ENCODE measurements at places on chromosomes 2 and 18.

- H3K4me1 ChIP-seq: peaks cover 2% of the 10 kb centered on the region
- peak; percentile 54 for DNase-seq
- no peak overlapping the region for H3K27ac ChIP-seq
Observed at GRCh38 chr2:9473985-9474360, 378 bp upstream of the IAH1 start.

GRCh38 chr2:176149481-176149938, 1.8 kb upstream of the HOXD4 start:
- DNase-seq: no peak
- H3K4me1 ChIP-seq: no peaks in the 10 kb centered on the region
- no peak overlapping the region for H3K27ac ChIP-seq
- no peaks in the 10 kb centered on the region for H3K36me3 ChIP-seq
- peaks cover 43% of the 10 kb centered on the region for H3K27me3 ChIP-seq

- H3K27me3 ChIP-seq: no peaks in the 10 kb centered on the region
- peaks cover 14% of the 10 kb centered on the region for H3K36me3 ChIP-seq
- DNase-seq: no peak
- no peak overlapping the region for H3K27ac ChIP-seq
- no peaks in the 10 kb centered on the region for H3K4me1 ChIP-seq
Observed at GRCh38 chr18:45505497-45506206, 109.6 kb upstream of the SLC14A2 start.

DNA sequence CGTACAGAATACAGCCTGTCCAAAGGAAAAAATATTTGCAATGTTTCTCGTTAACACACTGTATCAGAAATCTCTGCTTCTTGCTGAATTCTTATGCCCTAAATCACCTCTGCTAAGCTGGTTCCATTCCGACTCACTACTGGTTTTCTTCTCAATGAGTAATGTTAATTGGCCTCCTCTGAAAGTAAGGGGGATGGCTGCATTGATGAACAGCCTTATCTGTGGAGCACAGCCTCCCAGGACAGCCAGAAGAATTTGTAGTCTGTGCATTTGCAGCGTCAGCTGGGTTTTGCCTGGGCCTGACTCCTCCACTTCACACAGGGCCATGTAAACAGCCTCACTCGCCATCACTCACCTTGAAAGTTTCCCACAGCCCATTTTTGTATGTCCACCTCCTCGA, 127.7 kb downstream of the RNF152 start:
- no peak overlapping the region for H3K4me3 ChIP-seq
- DNase-seq: no peak
- no peak overlapping the region for H3K27ac ChIP-seq
- no peaks in the 10 kb centered on the region for H3K36me3 ChIP-seq
- H3K27me3 ChIP-seq: no peaks in the 10 kb centered on the region

DNA sequence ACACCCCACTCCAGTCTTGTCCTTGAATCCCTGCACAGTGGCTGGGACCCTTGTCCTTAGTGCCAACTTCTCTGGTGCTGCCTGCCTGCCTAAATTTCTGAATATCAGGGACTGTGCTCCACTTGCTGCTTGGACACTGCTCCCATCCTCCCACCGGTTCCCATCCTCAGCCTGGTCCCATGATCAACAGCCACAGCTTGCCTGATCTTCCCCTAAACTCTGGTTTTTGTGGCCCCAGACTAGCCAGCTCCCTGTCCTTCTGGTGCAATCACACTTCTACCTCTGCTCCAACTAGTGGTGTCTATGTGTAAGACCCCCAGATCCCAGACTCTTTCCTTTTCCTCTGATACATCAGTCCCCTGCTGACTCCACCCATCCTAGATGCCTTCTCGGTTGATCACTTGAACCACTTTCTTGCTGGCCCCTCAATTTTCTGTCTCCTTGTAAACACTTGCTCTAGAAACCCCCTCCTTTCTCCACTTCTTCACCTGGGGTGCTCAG, 37.2 kb upstream of the POLE4 start:
- DNase-seq: no peak
- peaks cover 5% of the 10 kb centered on the region for H3K36me3 ChIP-seq
- peak overlapping the region; percentile 7 for H3K4me3 ChIP-seq
- no peak overlapping the region for H3K27ac ChIP-seq

DNA sequence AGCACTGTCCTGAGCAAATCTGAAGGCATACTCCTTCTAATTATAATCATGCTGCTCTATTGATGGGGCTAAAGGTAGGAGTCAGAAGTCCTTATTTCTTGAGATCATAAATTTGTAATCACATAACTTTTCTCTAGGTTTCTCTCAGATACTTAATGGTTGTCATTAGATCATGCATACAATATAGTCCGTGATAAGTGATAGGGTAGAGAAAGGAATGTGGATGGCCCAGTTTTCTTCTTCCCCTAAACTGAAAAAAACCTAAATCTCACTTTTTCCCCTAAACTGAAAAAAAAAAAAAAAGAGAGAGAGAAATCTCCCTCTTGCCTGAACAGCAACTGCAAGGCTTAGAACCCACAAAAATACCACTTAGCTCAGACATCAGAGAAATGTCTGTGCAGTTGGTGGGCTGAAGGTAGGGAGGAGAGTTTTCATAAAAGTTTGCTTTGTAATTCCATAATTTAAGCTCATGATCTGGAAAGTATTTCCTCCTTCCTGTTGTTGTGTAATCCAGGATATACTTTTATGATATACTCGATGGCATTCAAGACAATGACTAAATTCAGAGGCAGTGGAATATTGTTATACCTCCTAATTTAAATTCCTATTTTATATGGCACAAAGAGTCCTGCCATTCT, 79.3 kb upstream of the ITPRID2 start:
- H3K4me1 ChIP-seq: no peaks in the 10 kb centered on the region
- no peaks in the 10 kb centered on the region for H3K36me3 ChIP-seq
- no peak for DNase-seq
- no peak overlapping the region for H3K27ac ChIP-seq

- no peaks in the 10 kb centered on the region for H3K27me3 ChIP-seq
- H3K4me3 ChIP-seq: no peak overlapping the region
- no peak for DNase-seq
- H3K36me3 ChIP-seq: no peaks in the 10 kb centered on the region
Observed at GRCh38 chr2:39470580-39470979, 33.5 kb upstream of the MAP4K3 start.

- H3K27me3 ChIP-seq: no peaks in the 10 kb centered on the region
- no peak overlapping the region for H3K4me3 ChIP-seq
- no peak for DNase-seq
- H3K27ac ChIP-seq: no peak overlapping the region
- H3K36me3 ChIP-seq: no peaks in the 10 kb centered on the region
- no peaks in the 10 kb centered on the region for H3K4me1 ChIP-seq
Observed at GRCh38 chr2:213288913-213289700, 4.8 kb downstream of the SPAG16 start.

DNA sequence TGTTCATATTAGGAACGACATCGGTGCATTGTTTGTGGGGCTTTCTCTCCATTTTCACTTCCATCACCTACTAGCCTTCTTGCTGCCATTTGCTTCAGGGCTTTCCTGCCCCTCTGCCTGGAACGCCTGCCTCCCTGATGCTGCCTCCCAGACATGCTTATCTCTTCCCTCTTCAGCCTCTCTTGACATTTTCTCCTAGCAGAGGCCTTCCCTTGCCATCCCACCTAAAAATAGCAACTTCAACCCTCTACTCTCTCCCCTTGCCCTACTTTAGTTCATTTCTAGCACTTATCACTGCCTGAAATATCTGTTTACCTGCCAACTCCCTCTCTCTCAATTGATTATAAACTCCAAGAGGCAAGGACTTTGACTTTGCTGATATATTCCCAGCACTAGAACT, 210.3 kb downstream of the SP3 start:
- peaks cover 2% of the 10 kb centered on the region for H3K27me3 ChIP-seq
- H3K36me3 ChIP-seq: no peaks in the 10 kb centered on the region
- no peak overlapping the region for H3K4me3 ChIP-seq
- no peak for DNase-seq
- H3K27ac ChIP-seq: no peak overlapping the region

- DNase-seq: no peak
- no peaks in the 10 kb centered on the region for H3K36me3 ChIP-seq
Observed at GRCh38 chr18:32937066-32937465, 164.2 kb upstream of the KLHL14 start.

DNA sequence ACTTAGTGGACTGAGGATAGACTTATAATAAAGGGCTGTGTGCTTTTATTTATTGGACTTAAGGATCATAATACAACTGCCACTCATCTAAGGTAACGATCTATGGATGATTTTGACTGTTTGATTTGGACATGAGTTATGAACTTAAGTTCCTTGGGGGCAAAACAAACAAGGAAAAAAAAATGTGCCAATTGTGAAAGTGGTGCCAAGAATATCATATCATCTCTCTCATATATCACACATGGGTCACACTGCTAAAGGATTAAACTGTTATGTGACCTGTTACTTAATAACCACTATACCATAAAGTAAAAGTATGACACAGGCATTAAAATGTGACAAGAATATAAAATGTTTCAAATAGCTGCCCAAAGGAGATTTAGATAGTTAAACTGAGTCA, 886.3 kb downstream of the ERBB4 start:
- no peaks in the 10 kb centered on the region for H3K4me1 ChIP-seq
- H3K27me3 ChIP-seq: no peaks in the 10 kb centered on the region
- H3K27ac ChIP-seq: no peak overlapping the region
- no peaks in the 10 kb centered on the region for H3K36me3 ChIP-seq

DNA sequence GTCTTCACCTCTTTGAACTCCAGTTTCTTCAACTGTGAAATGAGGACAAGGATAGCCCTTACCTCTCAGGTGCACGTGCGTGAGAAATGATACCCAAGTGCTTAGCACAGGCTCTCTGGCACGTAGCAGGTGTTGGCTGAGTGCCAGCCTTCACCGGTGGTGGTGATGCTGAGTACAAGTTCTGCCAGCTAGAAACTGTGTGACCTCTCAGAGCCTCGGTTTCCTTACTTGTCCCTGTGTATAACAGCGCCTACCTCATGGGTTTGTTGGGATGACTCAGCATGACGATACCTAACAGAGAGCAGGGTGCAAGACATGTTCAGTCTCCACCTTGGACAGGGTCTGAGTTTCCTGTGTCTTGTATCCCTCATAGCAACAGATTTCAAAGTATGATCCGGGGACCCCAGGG, 205.1 kb downstream of the TNS1 start:
- H3K4me1 ChIP-seq: peaks cover 4% of the 10 kb centered on the region
- no peak overlapping the region for H3K27ac ChIP-seq
- H3K27me3 ChIP-seq: peaks cover 5% of the 10 kb centered on the region
- no peak for DNase-seq

- no peak overlapping the region for H3K4me3 ChIP-seq
- peaks cover 1% of the 10 kb centered on the region for H3K36me3 ChIP-seq
- H3K27me3 ChIP-seq: peaks cover 4% of the 10 kb centered on the region
- no peak overlapping the region for H3K27ac ChIP-seq
- peaks cover 6% of the 10 kb centered on the region for H3K4me1 ChIP-seq
Observed at GRCh38 chr2:54310311-54310710, 54.3 kb upstream of the TSPYL6 start.

DNA sequence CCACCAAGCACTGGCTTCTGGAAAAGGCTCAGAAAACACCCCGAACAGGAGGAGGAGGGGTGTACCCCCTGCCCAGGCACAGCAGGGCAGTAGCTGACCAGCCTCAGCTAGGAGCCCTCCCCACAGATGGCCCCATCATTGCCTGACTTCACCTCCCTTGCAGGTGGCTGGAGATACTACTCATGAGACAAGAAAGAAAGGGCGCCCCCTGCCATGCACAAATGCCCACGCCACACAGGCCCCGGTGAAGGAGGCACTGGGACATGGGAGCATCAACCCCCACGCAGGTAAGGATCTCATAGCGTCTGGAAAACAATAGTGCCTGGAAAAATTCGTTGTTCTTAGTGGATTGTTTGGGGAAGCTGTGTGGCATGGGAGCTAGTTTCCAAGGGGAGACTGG, 240.6 kb downstream of the TFCP2L1 start:
- peaks cover 3% of the 10 kb centered on the region for H3K4me1 ChIP-seq
- H3K27ac ChIP-seq: no peak overlapping the region
- no peaks in the 10 kb centered on the region for H3K36me3 ChIP-seq
- no peak overlapping the region for H3K4me3 ChIP-seq
- H3K27me3 ChIP-seq: peaks cover 2% of the 10 kb centered on the region

DNA sequence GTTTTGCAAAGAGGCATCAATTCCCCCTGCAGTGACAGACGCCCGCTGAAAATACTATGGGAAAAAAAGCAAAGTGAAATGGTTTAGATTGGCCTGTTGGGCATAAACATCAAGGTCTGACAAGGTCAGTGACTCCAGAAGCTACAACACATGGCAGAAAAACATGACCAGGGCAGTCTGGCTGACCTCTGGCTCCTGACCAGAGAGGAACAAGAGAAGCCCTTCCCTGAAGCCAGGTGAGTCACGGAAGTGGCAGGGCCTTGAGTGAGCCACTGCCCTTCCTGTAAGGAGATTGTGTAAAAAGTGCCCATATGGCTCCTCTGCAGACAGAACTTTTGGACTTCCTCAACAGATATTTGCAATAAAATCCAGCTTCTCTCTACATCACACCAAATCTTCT, 72.0 kb downstream of the DNER start:
- DNase-seq: no peak
- H3K4me3 ChIP-seq: no peak overlapping the region
- no peak overlapping the region for H3K27ac ChIP-seq
- no peaks in the 10 kb centered on the region for H3K36me3 ChIP-seq
- H3K4me1 ChIP-seq: no peaks in the 10 kb centered on the region

GRCh38 chr2:20148426-20148922, 76.5 kb downstream of the SDC1 start:
- H3K4me1 ChIP-seq: peaks cover 26% of the 10 kb centered on the region
- H3K27ac ChIP-seq: peak overlapping the region; percentile 72
- H3K27me3 ChIP-seq: peaks cover 4% of the 10 kb centered on the region
- no peaks in the 10 kb centered on the region for H3K36me3 ChIP-seq

- H3K4me3 ChIP-seq: no peak overlapping the region
- H3K27me3 ChIP-seq: peaks cover 2% of the 10 kb centered on the region
- H3K27ac ChIP-seq: no peak overlapping the region
- no peaks in the 10 kb centered on the region for H3K4me1 ChIP-seq
- H3K36me3 ChIP-seq: no peaks in the 10 kb centered on the region
- DNase-seq: no peak
Observed at GRCh38 chr2:101623031-101623521, 74.4 kb upstream of the MAP4K4 start.

- peaks cover 1% of the 10 kb centered on the region for H3K27me3 ChIP-seq
- H3K4me1 ChIP-seq: peaks cover 2% of the 10 kb centered on the region
- DNase-seq: no peak
- H3K27ac ChIP-seq: no peak overlapping the region
- H3K36me3 ChIP-seq: no peaks in the 10 kb centered on the region
Observed at GRCh38 chr2:39308778-39309177, 65.0 kb upstream of the CDKL4 start.

GRCh38 chr2:98070081-98070480, 16.9 kb upstream of the VWA3B start:
- H3K27ac ChIP-seq: no peak overlapping the region
- no peak for DNase-seq
- H3K4me1 ChIP-seq: no peaks in the 10 kb centered on the region
- H3K36me3 ChIP-seq: peaks cover 7% of the 10 kb centered on the region

DNA sequence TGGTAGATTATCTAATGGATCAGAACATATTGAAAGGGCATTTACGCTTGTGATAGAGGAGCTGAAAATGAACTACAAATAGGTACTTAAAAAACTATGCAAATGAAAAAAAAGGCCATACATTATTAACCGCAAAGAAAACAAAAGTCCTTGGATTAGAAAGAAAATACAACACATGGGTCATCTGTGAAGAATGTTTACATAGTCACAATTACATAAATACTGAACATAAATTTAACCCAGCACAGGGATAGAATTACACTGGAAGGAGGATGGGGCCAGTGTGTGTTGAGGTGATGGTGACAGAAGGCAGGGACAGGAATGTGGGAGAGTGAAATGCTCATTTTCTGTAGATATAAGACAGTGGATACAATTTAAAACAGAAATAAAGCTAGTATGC, 6.6 kb downstream of the NTSR2 start:
- H3K36me3 ChIP-seq: peaks cover 15% of the 10 kb centered on the region
- peaks cover 4% of the 10 kb centered on the region for H3K27me3 ChIP-seq
- DNase-seq: no peak
- no peaks in the 10 kb centered on the region for H3K4me1 ChIP-seq

Measured in glutamatergic neuron (in vitro differentiated cells).